ENCODE measurements at places on chromosomes 4 and X.

GRCh38 chr4:185359767-185360446 is 35.8 kb downstream of the LRP2BP start:
- no peak for DNase-seq

DNA sequence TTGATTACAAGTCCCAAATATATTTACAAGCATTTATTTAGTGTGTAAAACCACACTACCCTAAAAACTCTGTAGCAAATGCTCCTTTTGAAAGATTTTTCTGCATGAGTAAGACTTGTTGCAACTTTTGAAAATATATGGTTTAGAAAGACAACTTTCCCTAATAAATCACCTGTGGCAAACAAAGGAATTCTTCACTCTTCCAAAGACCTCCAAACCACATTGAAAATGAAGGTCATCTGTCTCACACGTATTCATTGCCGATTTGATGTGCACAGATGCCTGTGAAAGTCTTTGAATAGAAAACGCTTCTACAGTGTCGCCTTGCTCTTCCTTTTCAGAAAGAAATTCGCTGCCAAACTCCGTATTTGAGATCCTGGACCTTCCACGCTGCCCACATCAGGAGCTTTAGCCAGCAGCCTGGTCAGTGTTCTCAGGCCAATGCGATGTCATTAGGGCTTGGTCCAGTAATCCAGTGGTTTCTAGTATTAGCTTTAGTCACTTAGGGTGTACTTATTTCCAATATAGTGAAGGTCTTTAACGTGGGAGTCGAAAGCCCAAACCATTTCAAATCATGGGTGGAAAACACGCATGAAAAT is 22.2 kb downstream of the SPINK2 start:
- DNase-seq = no peak

GRCh38 chrX:133561251-133561650 is 146.0 kb upstream of the GPC4 start:
- DNase-seq = no peak

DNA sequence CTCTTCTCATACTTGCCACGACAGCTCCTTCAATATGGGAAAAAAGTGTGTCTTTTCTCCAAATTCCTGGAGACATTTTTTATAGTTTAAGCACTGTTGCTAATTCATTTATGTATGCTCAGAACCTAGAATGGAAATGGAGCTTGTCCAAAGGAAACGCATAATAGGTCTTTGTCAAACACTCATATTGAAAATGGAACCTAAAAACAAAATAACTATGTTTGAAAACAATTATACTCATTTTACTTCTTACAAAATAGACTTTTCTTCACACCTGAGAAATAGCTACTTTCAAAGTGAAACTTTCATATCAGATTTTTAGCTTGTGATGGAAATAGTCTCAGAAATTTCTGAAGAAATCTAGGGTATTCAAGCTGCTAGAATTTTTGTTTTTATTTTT is 529.7 kb upstream of the BOD1L1 start:
- DNase-seq = no peak

DNA sequence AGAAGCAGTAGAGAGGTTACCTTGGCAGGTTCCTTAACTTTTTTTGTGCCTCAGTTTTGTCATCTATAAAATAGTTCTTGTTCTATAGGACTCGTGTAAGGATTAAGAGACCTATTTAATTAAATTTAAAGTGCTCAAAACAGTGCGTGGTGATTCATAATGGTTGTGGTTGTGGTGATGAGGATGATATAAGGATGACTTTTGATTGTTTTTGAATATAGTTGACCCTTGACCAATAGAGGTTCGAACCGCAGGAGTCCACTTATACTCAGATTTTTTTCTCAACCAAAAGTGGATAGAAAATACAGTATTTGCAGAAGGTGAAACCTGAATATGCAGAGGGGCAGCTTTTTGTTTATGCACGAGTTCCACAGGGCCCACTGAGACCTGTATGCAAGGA is 14.6 kb downstream of the SMAD1 start:
- no peak for DNase-seq
